Activated T-cell treated with anti-CD3 and anti-CD28 coated beads for 4 hours (primary cell): ENCODE measurements at places on chromosomes 12 and 14.

DNA sequence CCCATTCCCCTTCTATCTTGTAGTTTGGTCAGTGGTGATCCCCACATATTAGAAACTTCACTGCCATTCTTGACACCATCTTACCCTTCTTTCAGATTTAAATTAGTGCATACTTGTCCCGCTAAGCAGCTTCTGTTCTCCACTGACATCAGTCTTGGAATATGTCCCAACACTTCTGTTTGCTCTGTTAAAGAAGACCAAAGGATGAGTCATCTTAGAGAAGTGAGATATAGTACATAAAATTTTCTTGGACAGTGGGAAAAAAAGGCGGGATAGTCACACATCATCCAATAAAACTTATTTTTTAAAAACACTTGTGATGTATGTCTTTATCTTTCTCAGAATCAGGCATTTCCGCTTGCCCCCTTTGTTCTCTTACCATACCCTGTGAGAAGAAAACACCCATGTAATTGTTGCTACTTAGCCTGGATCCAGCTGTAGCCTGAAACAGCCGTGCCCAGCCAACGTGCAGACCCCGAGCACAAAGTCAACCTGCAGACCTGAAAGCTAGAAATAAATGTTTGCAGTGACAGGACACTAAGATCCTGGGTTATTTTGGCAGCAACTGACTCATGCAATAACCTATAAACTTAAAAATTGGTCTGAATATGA, 100.1 kb upstream of the PDE3A start:
- DNase-seq: no peak

DNA sequence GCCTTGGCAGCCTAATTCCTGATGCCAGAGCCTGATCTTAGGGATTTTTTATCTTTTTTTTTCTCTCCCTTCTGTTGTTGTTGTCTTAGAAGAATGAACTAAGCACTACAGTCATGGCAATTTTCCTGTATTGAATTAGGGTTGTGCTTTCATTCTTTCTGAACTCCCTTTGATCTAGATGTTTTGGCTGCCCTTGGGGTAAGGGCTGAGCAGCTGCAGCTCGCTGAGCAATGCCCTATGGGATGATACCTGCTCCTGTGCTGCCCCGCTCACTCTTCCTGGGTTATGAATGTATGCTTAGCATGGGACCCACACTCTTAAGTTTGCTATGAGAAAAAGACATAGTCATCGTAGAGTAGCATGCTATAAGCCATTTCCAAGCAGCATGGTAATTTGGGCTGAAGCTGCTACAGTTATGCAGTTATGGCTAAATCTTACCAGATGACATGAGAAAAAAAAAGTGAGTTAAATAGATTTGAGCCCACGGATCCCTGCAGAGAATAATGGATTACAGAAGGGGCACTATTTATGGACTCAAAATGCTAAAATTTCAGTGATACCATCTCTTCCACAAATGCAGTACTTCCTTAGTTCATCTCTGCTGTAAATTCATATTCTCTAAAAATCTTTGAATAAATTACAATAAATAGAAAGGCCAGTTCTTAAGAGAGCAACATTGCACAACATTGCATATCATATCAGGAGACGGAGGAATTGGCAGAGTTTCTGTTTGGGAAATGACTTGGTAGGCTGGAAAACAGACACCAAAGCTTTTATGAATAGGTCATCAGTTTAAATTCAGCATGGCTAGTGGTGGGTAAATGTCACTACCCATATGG, 79.2 kb upstream of the PTHLH start:
- DNase-seq: no peak

DNA sequence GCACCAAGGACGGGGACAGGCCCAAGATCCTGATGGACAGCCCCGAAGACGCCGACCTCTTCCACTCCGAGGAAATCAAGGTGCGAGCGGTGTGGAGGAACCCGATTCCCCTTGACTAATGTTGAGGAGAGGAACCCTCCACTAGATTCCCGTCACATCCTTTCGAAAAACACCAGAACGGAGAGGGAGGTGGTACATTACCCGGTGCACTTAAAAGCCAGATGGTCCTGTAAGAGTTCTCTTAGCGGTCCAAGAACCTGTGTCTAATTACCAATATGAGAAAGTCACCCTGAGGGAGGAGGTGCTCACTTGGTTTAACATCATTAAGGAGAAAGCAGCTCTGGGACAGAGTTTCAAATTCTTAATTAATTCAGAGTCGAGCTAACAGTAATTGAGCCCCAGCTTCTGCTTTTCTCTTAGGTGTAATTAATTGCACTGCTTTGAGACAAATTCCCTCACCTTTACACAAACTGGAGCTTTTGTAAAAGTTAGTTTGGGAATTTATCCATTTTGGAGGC, 450 bp downstream of the PRKAB1 start:
- no peak for DNase-seq

DNA sequence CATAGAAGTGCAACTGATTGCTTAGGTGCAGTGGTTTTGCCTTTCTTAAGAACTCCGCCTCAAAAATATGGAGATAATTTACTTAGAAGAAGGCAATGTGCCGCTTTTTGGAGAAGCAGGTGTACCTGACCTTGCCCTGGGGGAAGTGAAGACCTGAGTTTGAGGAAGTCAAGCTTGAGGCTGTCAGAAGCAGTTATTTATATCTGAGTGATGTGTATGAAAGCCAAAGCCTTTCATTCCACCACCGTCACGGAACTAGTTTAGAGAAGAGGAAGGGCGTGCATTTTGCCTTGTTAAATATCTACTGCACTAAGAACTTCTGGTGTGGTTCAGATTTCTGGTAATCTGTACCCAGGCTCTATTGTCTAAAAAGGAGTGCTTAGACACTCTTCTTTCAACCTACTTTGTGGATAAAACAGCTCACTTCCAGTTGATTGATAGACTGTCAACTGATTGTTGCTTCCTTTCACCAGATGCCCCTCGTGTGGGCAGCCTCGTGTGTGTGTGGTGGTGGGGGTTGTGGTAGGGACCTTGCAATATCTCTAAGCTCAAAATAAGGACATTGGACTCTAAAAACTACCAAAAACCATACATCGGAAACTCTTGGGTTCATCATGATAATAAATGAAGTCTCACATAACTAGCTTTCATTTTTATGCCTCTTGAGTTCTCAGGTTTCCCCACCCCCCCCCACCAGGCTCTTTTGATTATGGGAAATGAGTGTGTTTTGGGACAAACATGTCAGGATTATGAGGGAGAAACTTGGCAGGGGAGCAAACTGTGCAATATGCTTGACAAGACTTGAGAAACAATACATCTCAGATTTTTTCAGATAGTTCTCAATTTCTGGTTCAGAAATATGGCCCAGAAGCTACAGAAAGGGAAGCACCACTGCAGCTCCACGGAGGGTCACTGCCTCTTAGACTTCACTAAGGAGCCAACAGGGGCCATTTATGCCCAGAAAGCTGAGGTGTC, 78.6 kb downstream of the ARF6 start:
- no peak for DNase-seq

- no peak for DNase-seq
These were observed 816.9 kb downstream of the AACS start for GRCh38 chr12:125882141-125882540.

DNA sequence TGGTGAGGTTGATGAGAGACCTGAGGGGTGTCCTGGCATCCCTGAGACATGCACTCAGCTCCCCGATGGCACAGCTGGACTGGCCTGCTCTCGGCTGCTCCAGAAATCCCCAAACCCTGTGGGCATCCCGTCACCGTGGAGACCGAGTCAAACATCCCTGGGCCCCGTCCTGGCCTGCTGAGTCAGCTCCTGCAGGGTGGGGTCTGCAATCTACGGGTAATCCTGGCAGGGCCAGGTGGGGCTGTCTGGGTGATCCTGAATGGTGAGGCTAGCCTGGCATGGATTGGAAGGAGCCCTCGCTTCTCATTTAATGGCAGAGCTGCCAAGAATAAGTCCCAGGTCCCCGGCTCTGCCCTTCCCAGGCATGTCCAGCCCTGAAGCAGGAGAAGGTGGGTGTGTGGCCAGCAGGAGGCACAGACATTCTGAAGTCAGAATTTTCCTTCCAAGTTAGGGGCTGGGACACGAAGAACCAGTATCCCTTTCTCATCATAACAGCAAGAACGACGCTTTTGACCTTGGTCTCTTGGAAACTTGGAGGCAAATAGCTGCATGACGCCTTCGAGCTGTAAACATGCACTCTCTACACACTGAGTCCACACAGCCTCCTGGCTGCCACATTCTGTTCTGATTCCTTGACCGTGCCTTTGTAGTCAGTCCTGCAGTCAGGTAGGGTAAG, 17.7 kb upstream of the SERPINA4 start:
- DNase-seq: no peak

DNA sequence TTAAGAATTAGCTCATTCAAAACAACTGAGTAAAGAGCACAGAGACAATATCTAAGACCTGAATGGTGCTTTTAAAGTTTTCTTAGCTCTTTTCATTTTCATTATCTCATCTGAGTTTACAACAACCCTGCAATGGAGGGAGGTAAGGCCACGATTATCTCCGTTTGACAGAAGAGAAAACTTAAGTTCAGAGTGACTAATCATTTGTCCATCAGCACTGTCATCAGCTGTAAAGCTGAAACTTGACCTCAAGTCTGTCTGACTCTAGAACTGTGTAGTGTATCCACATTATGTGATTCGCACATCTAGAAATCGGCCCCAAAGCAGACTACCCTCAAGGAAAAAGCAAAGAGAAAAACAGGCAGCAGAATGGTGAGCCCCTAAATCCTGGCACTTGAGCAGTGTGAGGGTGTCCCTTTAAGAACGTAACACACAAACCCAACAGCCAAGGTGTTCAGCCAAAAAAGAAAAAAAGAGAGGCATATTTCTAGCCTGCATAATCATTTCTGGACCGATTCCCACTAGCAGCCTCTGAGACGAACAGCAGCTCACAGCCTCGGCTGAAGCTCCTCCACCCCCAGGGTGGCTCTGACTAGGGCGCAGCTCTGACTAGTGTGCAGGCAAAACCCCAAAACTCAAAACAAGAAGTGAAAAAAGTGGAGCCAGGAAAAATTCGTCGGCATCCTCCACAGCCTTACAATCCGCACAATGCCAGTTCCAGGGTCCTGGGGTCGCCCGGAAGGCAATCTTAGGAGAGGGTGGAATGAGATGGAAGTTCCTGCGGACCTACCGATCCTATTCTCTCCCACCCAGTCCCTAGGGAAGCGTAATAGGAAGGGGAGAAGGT, 1.6 kb downstream of the STXBP6 start:
- DNase-seq: no peak

DNA sequence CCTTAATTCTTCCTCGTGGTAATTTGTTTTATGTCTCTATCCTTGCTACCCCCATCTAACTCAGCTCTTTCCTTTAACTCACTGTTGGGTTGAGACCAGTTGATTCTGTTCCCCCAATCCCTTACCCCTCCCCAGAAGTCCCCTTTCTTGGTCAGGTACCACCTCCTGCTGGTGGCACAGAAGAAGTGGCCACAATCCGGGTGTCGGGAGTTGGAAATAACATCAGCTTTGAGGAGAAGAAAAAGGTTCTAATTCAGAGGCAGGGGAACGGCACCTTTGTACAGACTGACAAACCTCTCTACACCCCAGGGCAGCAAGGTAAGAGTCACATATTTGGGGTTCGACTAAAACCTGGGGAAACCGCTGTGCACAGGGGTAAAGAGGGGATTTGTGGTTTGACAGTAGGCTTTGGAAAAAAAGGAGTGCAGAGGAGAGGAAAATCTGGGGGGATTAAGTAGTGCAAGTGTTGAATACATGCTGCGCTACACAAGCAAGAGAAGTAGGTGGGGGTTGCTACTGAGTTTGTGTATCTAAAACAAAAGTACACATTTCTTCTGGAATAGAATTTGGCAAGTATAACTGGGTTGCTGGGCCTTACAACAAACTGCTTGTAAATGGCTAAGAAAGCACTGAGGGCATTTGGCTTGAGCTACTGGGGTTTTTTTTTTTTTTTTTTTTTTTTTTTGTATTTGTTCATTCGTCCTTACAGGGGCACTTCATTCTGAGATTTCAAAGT, 1.3 kb downstream of the A2ML1 start:
- DNase-seq: no peak

GRCh38 chr12:48022676-48023385, 18.6 kb upstream of the COL2A1 start:
- no peak for DNase-seq

DNA sequence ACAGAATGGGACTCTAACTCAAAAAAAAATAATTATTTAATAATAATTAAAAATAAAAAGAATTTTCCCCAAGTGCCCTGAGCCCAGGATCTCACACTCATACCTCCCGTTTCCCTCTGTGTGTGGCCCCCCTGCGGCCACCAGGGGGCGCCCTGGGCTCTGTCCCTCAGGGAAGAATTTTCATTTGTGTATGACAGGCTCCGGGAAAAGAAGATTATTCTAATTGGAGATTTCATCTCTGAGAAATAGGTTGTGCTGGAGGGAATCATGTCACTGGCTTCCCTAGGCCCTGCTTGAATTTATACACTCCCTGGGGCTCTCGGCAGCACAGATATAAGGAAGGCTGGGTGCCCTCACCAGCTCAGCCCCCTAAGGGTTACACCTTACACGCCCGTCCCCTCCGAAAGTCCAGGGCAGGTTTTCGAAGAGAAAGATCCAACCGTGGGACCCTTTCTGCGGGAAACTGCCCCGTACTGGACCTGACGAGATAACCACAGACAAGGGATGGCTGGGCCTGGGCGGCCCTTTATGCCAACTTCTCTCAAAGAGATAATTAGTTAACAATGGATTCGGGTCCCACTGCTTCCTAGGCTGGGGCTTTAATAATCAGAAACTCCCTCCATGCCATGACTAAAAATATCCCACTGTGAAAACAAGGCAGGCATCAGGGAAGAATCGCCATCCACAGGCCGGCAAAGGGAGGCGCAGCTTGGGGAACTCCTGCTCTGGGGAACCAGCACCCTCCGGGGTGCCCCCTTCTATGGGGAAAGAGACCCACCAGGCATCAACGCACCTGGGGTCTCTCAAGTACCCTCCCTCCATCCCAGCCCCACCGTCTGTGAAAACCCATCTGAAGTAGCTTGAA, 80.7 kb downstream of the KDM2B start:
- peak; percentile 72 for DNase-seq

- DNase-seq: no peak
These were observed 12.8 kb upstream of the BEGAIN start for GRCh38 chr14:100599981-100600380.

DNA sequence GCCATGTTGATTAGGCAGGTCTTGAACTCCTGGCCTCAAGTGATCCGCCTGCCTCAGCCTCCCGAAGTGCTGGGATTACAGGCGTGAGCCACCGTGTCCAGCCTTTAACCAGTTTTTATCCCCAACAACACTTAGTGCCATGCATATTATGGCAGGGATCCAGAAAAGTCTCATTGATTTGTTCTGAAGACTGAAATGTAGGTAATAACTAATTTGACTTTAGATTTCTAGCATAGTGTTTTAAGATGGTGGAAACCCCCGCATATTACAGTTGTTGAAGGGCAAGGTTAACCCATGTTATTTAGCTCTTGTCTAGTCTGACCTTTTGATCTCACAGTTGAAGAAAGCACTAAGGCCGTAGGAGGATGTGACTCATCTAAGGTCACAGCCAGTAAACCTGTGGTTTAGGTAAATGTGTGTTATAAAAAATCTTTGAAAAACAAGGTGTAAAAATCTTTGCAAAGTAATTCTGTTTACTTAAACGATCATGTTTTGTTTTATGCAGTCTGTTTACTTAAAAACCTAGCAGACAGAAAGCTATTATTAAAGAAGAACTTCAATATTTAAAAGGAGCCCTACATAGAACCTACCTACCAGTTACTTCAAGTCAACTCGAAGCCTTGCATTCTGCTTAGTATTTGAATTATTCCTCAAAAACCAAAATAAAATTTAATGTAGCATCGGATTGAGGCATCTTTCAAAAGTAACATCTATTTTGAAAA, 24.8 kb downstream of the BICDL1 start:
- DNase-seq: peak; percentile 43
